Skeletal muscle cell (primary cell): ENCODE measurements at places on chromosomes 3 and 15.

DNA sequence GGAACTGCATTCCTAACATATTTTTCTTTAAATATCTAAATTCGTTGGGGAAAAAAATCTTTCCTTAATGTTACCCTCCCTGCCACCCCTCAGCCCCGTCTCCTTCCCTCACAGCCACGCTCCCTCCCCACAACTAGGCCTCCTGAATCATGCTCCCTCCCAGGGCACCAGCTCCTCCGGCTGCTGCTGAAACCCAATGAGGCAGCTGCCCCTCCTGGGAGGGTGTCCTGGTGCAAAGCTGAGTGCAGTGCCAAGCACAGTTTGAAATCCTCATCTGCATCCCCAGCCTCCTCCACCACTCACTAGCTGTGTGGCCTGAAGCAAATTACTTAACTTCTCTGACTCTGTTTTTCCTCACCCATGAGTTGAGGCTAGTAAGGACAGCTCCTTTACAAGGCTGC lies 2.7 kb upstream of the NR2E3 start:
- no peak for DNase-seq

GRCh38 chr3:113132571-113132996 lies 78.8 kb upstream of the BOC start:
- DNase-seq: peak; percentile 22

GRCh38 chr3:146222204-146223046 lies 28.5 kb downstream of the PLSCR4 start:
- no peak for DNase-seq

- DNase-seq: no peak
These were observed 65.6 kb downstream of the ATP10A start for GRCh38 chr15:25797511-25797935.

DNA sequence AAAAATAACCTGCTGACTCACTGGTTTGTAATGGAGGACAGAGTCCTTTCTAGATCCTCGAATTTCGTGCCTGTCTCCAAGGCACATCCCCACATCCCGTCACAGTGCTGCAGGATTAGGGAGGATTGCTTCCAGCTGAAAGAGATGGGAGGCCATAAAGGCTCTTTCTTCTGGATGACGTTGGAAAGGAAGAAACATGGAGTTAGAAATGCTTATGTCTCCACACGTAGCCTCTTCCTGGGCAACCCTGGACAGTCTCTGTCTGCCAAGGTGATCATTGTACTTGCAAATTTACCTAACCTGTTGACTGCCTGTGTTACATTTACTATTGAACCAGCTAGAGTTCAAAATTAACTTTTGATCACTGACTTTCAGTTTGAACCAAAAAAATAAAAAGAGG lies 27.6 kb upstream of the VILL start:
- no peak for DNase-seq

DNA sequence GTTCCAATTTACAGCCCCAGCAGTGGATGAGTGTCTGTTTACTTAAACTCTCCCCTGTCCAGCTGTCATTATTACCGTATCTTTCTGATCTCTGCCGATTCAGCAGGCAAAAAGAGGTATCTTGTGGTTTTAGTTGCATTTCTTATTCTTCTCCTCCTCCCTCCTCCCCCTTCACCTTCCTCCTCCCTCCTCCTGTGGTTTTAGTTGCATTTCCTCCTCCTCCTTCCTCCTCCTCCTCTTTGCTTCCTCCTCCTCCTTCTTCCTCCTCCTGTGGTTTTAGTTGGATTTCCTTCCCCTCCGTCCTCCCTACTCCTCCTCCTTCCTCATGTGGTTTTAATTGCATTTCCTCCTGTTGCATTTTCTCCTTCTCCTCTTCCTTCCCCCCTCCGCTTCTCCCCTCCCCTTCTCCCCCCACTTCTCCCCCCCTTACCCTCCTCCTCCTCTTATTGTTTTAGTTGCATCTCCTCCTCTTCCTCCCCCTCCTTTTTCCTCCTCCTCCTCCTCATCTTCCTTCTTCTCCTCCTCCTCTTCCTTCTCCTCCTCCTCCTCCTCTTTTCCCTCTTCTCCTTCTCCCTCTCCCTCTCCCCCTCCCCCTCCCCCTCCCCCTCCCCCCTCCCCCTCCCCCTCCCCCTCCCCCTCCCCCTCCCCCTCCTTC lies 25.3 kb upstream of the VPS33B start:
- no peak for DNase-seq

GRCh38 chr15:42796955-42797782 lies 60.2 kb upstream of the CDAN1 start:
- no peak for DNase-seq

- DNase-seq: no peak
These were observed 98.1 kb downstream of the LRRK1 start for GRCh38 chr15:101017093-101017754.

- no peak for DNase-seq
These were observed 1.7 kb upstream of the LYSMD2 start for GRCh38 chr15:51739061-51739712.

DNA sequence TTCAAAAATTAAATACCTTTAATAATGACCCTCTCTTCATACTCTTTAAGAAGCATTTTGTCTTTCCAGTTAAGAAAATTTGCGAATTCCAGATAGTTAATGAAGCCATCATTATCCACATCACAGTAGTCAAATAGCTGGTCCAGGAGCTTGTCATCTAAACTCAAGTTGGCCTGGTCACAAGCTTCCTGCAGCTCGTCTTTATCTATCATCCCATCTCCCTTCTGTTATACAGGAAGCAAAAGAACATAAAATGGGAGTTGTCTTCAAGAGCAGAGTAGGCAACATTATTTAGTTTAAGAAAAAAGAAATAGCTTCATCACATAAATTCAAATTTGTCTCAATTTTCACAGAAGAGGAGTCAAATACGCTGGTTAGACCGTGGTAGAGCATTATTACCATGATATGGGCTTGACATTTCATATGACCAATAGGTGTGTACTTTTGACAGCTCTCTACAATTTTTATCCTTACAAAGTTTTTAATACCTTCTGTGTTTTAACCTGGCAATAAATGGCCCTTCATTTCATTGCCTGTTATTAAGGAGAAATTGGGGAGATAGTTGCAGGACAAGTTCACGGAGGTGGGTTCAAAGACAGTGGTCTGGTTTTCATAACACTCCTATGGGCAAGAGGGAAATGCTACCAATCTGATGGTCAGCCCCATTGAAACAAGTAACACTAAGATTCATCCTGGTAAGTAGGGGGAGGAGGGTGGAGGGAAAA lies 45.4 kb downstream of the EFHB start:
- DNase-seq: no peak

- peak; percentile 33 for DNase-seq
These were observed 125.1 kb upstream of the ZBTB20 start for GRCh38 chr3:115272036-115272824.

GRCh38 chr3:31448882-31449243 lies 83.9 kb upstream of the STT3B start:
- DNase-seq: no peak

- DNase-seq: no peak
These were observed 54.9 kb downstream of the C3orf85 start for GRCh38 chr3:109191421-109191820.

DNA sequence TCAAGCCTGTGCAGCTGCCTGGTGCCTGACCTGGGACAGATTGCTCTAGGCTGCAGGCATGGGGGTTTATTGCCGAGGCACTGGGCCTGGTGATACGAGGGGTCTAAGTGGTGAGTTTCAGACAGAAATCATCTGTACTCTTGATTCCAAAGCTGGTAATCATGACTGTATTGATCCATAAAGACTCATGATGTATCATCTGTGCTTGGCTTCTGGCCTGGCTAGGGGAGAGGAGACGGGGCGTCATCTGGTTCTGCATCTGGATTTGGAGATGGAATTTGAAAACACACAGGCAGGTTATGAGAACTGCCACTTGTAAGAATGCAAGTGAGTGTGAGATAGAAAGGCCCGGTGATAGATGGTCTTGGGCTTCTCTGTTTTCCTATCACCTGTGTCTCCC lies 337.4 kb upstream of the C2CD4B start:
- no peak for DNase-seq

- DNase-seq: no peak
These were observed at the start of gene EFHB for GRCh38 chr3:19934098-19934566. TSS of gene EFHB (minus strand) at chr3:19934217. CDS start at chr3:19934018, 199 bp downstream.

DNA sequence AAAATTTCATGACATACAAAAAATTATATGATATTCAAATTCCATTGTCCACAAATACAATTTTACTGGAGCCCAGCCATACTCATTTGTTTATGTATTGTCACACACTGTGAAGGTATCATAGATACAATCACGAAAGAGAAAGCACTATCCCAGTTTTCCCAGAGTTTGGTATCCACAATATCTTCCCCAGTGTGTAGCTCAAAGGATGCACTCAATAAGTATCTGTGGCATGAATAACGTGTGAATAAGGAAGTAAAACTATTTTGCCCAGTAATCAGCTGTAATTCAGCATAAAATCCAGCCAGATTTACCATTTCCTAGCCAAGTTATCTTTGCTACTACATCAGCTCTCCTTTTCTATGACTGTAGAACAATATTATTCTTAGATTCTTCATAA lies 131.3 kb upstream of the KCNMB2 start:
- no peak for DNase-seq

DNA sequence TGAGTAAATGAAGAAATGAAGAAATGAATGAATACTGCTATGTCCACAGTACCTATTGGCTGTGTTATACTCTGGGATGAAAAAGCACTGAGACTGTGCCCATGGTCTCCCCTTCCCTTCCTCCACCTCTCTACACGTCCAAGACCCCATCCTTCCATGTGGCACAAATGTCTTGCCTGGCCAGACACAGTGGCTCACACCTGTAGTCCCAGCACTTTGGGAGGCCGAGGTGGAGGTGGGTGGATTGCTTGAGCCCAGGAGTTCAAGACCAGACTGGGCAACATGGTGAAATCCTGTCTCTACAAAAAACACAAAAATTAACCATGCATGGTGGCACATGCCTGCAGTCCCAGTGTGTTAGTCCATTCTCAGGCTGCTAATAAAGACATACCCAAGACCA lies 200.1 kb downstream of the FAM43A start:
- no peak for DNase-seq

DNA sequence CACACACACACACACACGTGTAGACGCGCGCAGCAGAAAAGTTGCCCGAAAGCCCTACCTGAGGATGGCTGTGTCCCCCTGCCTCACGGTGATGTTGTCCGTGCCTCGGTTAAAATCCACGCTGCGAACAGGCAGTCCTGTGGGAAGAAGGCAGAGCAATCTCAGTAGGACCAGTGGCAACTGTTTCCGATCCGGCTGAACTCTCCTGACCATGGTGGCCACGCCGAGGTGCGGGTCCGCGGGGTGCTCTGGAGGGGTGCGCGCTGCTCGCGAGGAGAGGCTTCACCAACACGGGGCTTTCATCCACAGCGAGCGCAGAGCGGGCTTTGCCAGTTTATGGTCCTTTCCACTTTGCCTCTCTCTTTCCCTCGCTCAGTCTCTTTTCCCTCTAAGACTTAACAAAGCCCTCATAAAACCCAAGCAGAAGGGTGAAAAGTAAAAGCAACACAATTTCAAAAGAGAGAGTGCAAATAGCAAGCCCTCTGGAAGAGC lies 422 bp downstream of the LSAMP start:
- no peak for DNase-seq

DNA sequence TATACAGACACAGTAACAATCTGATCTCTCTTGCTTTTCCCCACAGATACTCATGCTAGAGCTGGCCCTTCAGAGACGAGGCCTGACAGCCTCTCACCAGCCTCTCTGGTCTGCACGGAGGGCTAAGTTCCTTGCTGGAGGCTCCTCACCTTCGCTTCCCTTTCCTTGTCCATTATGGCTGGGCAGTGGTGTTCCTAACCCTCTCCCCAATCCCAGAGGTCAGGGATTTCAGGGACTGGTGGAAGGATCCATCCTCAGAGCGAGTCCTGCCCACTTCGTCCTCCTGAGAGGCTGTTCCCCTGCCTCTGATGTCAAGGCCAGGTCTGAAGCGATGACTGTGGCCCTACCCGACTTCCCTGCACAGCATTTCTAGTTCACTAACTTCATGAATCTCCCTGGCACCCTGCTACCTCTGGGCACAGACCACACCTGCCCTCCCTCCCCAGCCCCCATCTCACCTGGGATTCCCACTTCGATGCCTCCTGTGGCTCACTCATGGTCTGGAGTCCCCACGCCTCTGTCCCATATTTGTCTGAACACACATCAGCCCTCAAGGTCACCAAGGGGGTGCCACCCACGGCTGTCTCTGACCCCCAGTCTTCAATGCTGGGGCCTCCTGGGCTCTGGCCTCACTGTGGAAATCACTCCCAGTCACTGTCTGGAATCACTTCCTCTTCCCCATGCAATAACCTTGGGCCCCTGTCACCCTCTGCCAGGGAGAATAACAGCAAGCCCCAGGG lies 124.9 kb upstream of the PRR20G start:
- DNase-seq: no peak

DNA sequence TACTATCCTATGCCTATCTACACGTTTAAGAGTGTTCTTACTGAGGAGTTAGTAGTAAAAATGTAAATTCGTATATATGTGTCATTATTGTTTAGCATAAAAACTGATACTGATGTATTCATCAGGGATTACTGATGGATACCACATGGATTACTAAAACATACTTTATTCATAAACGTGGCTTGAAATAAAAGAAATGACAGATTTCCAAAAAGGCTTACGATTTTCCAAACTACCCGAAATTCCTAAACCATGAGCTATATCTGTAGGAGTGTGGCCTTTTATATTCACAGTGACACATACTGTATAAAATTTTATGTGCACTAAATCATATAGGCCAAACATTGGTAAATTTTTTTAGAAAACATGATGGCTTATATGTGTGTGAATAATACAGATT lies 6.9 kb downstream of the TSC22D2 start:
- DNase-seq: no peak

DNA sequence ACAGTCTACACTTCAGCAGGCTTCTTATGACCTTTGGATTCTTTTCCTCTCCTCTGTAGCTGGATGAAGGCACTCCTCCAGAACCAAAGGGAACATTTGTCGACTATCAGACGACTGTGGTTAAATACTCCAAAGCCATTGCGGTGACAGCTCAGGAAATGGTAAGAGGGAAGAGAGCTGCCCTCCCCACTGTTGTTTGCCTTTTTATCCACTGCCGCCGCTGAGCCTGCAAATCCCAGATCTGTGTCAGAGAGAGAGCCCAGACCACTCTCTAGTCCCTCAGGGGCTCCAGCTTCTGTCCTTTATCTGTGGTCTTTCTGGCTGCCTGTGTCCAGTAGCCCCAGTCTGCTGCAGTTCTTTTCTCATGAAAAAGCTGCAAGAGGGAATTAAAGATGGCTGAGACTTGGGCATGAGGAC lies 261.5 kb upstream of the TPM1 start:
- DNase-seq: no peak

DNA sequence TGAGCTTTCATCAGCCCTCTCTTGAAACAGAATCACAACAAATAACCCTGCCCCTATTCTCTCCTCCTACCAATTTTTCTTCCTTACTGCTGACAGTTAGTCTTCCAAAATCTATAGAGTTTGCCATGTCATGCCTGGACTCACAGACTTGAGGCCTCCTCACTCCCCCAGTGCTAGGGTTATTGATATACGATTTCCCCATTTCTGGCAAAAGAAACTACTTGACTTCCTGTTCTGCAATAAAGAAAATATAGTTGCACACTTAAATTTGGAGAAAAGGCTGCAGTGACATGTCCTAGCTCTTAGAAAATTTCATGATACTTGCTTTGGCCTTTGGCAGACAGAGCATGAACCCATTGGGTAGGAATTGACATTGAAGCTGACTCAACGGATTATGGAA lies 75.9 kb downstream of the CYP19A1 start:
- no peak for DNase-seq
